Stimulated activated CD4-positive, alpha-beta T cell treated with anti-CD3 and anti-CD28 coated beads, Interleukin-15, amount 100 ng/mL, for 1 hour (primary cell): ENCODE measurements at places on chromosomes 5 and 9.

- no peak for DNase-seq
Observed at GRCh38 chr5:66354422-66354821, 210.3 kb downstream of the SREK1 start.

DNA sequence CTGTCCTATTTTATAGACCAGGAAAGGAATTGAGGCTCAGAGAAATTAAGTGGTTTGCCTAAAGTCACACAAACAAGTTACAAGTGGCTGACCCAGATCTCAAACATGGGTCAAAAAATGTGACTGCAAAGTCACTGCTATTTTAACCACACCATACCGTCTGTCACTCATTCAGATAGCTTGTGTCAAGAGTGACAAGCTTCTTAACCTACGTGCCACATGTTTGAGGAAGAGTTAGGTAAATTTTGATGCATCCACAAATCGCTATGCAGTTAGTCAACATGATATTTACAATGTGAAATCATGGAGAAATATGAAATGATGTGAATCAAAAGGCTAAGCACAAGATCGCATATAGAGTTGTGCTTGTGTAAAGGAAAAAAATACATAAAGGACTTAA is 22.7 kb upstream of the GNE start:
- DNase-seq = no peak

DNA sequence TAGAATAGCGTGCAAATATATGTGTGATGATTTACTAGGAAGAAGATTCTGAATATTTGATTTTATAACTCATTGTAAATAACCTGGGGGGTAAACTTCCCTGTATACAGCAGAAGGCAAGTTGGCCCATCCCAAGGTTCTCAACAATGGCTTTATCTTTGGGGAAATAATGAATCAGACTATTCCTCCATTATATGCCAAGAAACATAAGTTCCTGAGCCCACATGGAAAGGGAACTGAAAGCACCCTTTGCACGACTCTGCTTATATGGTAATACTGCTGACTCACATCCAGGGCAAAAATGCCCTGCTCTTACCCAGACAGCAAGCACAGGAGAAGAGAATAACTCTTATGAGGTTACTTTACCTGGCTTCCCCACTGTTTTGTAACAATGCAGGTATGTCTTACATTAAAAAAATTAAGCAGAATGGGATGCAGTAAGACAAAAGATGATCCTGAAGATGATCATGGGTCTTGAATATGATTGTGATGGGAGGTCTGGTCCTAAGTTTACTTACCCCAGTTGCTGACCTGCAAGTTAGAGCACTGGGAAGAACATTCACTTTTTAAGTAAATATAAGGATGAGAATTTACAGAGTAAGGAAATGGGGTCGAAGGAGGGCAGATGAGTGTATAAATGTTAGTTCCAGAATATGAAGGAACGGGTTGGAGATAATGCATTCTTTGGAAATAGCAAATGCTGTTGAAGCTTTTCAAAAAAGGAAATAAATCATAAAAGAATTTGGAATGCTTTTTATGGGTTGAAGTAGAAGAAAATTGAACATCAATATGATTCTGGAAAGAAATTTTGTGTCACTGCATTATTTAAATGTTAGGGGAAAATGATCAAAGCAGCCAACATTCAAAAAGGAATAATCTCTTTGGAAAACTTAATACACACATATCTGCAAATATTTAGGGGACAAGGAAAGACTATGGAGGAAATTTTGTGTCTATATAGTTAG is 428.4 kb upstream of the MPDZ start:
- DNase-seq = no peak

DNA sequence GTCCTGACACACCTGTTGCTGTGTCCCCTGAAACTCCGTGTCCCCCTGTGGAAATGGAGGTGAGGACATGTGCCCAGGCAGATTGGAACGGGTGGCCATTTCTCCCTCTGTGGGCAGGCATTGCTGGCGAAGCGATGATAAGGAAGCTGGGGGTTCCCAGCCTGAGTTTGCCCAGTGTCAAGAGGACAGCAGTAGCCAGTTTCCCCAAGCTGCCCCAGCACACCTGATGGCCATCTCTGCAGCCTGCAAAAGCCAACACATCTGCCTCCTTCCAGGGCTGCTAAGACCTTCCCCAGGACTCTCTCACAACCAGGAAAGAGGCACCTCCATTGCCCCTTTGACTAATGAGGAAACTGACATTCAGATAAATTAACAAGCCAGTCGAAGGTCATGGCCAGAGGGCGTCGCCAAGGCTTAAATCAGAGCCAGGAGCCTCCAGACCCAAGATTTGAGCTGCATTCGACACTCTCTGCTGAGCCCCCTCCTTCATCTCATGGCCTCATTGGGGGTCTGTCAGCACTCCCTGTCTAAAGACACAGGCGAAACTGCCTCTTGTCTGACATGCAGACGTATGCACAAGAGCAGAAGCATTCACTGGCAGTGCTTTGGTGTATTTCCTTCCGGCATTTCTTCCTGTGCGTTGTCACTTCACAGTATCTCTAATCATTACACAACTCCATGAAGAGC is 10.4 kb upstream of the WNK2 start:
- no peak for DNase-seq

DNA sequence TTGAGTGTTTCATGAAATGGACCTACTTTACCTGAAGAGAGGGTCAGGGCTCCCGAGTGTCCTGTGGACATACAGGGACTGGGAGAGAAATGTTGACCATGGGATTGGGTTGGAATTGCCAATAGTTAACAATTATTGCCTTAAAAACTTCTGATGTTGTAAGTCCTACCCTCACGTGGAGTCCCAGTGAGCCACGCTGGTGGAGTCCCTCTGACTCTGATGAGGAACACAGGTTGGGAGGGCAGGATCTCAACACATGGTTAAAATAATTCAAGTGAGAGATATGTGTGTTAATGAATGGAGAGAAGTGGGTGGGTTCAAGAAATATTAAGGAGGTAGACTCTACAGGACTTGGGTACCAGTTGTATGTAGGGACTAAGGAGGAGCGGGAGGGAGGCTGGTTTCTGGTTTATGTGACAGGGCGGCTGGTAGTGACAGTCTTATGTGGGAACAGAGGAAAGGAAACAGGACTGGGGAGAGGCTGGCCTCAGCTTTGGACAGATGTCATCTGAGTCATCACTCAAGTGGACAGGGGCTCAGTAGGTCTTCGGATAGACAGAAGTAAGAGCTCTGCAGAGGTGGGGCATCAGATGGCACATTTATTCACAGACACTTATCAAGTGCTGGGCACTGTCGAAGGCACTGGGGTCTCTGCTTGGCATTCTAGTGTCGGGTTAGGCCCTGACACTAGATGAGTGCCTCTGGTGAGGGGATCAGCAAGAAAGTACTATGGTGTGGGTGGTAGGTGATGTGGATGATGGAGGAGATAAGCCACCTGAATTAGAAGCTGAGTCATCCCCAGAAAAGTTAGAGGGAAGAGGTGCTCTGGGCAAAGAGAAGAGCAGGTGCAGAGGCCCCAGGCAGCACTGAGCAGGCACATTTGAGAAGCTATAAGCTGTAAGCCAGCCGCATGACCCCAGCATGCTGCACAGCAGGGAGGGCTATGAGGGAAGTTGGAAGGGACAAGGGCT is 27.2 kb downstream of the MAML1 start:
- DNase-seq = no peak

DNA sequence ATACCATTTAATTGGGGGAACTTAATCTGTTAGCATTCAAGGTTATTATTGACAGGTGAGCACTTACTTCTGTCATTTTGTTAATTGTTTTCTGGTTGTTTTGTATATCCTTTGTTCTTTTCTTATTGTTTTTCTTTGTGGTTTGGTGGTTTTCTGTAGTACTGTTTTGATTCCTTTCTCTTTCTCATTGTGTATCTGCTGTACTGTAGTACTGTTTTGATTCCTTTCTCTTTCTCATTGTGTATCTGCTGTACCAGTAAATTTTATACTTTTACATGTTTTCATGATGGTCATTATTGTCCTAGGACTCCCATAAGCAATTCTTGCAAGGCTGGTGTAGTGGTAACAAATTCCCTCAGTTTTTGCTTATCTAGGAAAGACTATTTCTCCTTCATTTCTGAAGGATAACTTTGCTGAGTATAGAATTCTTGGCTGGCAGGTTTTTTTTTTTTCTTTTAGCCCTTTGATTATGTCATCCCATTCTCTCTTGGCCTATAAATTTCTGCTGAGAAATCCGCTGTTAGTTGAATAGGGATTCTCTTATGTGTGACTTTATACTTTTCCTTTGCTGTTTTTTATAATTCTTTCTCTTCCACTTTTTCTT is 24.1 kb upstream of the CACNA1B start:
- no peak for DNase-seq

GRCh38 chr9:88991066-88992034 is at the start of gene S1PR3:
Gene S1PR3 (plus strand): TSS chr9:88991468. CDS start chr9:89001201, 9,733 bp downstream.
- DNase-seq = peak; percentile 36

GRCh38 chr5:10701567-10702039 is 59.4 kb downstream of the DAP start:
- DNase-seq = no peak

- no peak for DNase-seq
Observed at GRCh38 chr5:181199881-181200638, 4.9 kb downstream of the TRIM7 start.

GRCh38 chr9:7103367-7103766 is 345.6 kb downstream of the KDM4C start:
- no peak for DNase-seq

DNA sequence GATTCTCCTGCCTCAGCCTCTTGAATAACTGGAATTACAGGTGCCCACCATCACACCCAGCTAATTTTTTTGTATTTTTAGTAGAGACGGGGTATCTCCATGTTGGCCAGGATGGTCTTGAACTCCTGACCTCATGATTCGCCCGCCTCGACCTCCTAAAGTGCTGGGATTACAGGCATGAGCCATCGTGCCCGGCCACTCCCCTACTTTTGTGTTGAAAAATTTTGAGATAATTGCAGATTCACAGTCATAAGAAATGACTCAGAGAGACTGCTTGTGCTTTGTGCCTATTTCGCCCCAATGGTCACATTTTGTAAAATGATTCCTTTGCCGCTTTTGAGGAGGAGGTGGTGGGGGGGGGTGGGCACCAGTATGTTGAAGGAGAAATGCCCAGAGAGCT is 48.1 kb upstream of the SH3PXD2B start:
- DNase-seq = no peak

GRCh38 chr9:79661886-79662536 is 90.2 kb downstream of the TLE4 start:
- DNase-seq = no peak

GRCh38 chr5:156327296-156327695 is 332 bp downstream of the SGCD start:
- no peak for DNase-seq

- DNase-seq = no peak
Observed at GRCh38 chr9:20904995-20905394, 126.4 kb downstream of the HACD4 start.

DNA sequence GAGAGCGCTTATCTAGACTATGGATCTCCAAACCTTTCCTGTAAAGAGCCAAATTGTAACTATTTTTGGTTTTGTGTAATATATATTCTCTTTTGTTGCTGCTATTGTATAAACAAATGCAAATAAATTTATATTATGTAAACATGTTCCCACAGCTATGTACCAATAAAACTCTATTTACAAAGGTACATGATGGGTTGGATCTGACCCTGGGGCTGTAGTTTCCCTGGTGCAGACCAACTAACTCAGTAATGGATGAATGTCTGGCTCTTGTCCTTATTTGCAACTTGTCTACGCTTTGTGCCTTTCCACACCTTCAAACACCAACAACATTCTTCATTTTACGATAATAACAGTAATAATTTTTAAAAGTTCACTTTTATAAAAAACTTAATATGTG is 27.5 kb upstream of the SPINK14 start:
- DNase-seq = no peak

- DNase-seq = no peak
Observed at GRCh38 chr5:159304961-159305595, 25.2 kb downstream of the IL12B start.

DNA sequence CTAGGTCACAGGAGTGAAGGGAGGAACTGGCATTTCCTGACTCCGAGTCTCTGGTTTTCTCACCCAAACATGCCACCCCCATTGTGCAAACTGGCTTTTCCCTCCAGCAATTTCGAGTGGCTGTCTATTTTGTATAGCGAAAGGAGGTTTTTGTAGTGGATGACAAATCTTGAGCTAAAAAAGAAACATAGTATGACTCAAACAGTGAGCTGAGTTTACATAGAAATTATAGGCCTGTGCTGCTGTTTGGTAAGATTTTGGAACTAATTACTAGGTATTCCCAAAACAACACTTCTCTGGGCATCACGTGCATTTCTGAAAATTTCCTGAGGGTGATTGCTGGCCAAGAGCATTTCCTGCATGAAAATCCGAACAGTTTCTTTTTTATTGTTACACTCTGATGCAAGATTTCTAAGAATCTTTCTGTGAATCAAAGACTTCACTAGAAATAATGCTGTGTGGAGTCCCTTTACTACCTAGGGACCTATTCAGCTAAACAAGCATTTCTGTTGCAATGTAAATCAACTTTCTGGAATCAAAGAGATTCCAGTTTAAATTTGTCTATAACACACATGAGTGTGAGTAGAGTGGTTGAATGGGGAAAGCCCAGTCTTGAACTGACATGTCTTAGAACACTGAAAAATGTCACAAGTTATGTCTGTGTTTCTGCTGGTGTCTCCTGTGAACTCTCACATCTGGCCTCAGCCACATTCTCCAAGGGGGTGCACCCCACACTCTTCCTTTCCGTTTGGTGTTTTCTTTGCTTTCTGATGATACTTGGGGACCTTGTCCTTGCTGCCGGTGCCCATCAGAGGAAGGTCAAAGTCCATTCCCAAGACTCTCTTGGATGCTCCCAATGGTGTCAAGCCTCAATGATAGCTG is 33.3 kb upstream of the DAPK1 start:
- DNase-seq = no peak

GRCh38 chr5:108898707-108899106 is 151.0 kb downstream of the FER start:
- DNase-seq = no peak

GRCh38 chr5:100731768-100732167 is 171.3 kb downstream of the ST8SIA4 start:
- no peak for DNase-seq

DNA sequence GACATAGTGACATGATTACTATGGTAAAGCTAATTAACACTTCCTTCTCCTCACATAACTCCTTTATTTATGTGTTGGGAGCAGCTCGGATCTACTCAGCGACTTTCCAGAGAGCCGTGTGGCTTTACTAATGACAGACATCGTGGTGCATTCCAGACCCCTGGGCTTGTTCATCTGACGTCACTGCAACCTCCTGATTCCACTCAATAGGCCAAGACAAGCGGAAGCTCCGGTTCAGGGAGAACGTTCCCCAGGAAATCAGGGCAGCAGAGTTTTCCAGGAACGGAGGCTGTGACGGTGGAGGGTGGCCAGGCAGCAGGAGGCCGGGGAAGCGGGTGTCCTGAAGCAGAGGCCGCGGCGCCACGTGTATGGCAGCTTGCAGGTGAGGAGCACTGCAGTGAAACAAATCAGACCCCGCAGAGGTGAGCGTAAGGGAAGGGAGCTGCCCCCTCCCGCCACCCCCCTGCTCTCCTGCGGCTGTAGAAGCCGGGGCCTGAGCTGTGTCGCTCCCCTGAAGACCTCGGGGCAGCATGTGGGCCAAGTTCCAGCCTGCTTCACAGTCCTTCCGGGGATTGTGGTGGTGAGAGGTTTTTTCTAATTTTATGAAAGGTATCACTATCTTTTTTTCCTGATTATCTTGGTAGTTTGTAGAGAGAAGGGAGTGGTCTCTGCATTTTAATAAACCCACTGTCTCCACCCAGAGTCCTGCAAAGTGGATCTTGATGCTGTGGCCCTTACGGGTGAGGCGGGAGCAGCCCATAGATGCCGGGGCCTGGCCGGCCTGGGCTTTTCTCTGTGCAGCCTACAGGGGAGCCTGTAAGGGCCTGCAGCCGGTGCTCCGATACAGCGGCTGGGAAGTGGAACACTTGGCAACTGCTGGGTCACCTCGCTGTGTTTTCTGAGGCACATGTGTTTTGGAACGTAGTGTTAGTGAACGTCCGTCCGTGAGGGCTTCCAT is 220.4 kb upstream of the IRX4 start:
- DNase-seq = no peak
